Fibroblast of skin of scalp (primary cell): ENCODE measurements at places on chromosomes 1 and 21.

DNA sequence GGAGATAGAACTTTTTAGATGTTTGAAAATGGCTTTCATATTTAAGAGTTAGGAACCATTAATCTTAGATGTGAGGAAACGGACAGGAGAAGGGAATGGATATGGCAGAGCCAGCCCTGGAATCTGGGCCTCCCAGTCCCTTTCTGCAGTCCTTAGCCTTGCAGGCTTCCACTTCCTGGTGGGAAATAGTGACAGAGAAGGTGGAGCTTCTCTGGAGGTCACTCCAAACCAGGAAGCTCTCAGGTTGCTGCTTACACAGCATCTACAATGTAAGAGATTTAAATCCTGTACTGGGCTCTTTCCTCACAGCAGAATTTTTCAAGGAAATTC is 2.5 kb downstream of the S100A11 start:
- no peak for DNase-seq

GRCh38 chr1:58310881-58311280 is 235.6 kb downstream of the OMA1 start:
- no peak for DNase-seq

- DNase-seq: no peak
These were observed 81.7 kb downstream of the ARID4B start for GRCh38 chr1:235246022-235246948.

GRCh38 chr1:15189692-15190370 is 36.3 kb downstream of the TMEM51 start:
- no peak for DNase-seq

DNA sequence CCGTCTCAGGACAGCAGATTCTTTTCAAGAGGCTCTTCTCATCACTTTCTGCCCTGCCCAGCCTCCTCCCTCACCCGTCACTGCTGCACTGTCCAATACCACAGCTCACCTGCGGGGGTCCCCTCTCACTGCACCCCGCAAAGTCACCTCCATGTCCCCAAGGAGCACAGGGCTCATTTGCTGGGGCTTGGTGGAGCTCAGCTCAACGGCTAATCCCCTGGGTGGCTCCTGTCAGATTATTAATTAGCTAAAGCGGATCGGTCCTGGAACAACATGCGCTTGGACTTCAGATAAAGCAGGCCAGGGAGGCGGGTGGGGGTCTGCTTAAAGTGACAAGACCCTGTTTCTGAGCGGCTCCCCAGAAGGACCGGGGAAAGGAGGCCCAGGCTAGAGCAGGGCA is 43.1 kb downstream of the CASZ1 start:
- DNase-seq: no peak

- DNase-seq: peak; percentile 66
These were observed 650 bp downstream of the PCNX2 start for GRCh38 chr1:233294913-233295236.

- no peak for DNase-seq
These were observed 59.9 kb downstream of the TRIM11 start for GRCh38 chr1:228346731-228347130.

DNA sequence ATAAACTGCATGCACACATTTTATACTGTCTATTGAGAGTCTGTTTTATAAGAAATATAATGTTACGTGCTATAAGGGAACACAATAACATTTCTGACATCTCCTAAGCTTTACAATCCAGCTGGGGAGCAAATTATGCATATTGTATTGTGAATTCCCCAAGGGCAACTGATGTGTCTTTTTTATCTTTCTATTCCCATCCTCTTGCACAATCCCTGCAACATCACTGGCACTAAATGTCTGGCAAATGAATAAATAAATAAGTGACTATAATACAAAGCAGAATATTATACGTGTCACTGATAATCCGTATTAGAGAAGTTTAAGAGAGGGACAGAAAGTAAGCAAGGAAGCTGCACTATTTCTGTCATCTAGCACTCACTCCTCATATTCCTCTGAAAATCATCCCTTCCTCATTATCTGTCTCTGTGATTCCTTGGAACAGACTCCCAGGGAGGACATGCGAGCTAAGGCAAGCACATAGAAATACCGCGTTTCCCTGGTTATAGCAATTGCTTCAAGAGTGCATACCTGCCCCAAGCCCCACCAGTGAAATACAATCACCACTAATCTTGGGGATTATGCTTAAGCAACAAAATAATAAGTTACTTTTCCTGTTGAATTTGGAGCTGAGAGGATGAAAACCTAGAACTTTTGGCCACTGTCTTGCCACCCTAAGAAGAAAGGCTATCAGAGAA is 205.4 kb downstream of the SMYD3 start:
- no peak for DNase-seq

DNA sequence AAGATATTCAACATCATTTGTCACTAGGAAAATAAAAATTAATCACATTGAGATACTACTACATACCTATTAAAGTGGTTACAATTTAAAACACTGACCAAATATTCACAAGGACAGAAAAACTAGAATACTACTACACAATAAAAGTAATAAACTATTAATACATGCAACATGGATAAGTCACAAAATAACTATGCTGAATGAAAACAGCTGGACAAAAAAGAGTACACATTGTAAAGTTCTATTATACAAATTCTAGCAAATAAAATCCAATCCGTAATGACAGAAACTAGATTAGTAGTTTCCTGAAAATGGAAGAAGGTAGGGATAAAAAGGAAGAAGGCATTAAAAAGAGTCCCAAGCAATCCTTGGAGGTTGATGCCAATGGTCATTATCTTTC is 348.7 kb upstream of the PTBP2 start:
- no peak for DNase-seq

GRCh38 chr1:40245686-40246085 is 2.1 kb upstream of the TMCO2 start:
- DNase-seq: no peak

DNA sequence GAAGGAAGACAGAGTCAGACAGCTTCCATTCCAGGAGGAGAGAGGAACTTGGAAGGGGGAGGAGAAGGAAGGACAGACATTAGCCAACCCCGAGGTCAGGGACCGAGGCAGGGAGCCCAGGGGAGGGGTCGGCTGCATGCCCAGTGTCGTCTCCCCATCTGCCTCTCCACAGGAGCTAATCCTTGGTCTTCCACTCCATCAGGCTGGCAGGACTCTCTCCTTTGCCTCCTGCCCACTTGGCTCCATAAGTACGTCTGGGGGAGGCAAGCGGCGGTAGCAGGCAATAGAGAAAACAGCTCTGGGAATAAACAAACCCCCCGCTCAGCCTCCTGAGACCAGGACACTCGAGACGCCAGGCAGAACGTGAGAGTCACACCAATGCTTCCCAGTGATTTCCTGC is 71.3 kb downstream of the GRIK3 start:
- DNase-seq: no peak

DNA sequence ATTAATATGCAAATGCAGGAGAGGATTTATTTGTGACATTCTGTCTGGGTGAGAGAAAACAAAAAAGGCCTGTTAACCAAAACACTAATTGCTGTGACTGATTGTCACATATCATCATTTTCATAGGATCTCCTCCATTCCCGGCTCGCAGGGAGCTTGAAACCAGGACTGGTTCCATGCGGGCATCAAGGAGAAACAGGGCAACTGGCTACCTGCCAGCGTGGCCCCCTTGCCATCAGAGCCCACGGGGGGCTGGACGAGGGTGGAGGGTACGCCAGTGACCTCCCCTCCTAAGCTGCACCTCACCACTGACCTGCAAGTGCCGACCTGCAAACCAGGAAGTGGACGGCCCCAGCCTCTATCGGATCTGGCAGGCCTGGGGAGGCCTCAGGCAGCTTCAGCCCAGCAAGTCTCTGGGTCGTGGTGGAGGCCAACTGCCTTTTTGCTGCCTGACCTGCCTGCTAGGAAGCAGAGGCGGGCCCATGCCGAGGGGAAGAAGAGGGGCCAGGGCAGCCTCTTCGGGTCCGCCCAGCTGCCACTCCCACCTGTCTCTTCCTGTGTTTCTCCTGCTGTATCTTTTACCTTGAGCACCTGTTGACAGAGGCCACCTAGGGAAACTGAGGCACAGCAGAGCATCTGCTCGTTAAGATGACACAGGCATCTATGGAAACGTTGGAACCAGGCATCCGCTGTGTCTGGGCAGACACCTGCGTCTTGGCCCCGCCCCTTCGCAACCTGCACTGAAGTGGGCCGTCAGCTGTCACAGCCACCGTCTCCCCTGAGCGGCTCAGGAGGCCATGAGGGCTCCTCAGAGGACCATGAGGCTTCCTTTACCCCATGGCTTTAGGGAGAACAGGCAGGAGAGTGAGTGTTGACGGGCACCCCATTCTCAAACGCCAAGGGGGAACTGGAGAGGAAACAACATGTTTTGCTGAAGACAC is 74.8 kb downstream of the CASZ1 start:
- no peak for DNase-seq

DNA sequence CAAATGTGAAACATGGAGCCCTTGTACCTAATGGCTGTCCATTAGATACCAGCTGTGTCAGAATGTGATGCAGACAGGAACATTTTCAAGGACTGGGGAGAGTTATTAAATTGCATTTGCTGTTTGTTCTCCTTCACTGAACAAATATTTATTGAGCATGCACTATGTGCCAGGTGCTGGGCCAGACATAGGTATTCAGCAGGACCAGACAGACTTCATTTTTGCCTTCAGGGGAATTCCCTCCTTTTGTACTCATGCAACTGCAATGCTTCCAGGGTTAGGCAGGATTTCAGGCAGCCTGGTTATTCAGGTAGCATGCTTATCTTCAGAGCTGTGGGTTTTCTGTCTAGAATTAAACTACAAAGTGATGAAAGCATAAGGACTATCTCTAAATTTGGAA is 64.2 kb upstream of the SMYD2 start:
- no peak for DNase-seq

DNA sequence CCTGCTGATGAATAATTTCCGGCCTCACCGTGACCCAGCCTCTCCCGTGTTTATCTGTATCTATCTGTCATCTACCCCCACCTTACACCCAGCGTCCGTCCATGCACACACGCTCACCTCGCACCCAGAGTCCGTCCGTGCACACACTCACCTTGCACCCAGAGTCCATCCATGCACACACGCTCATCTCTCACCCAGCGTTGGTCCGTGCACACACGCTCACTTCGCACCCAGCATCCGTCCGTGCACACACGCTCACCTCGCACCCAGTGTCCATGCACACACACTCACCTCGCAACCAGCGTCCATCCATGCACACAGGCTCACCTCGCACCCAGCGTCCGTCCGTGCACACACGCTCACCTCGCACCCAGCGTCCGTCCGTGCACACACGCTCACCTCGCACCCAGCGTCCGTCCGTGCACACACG is 25.0 kb upstream of the COL18A1 start:
- DNase-seq: no peak

DNA sequence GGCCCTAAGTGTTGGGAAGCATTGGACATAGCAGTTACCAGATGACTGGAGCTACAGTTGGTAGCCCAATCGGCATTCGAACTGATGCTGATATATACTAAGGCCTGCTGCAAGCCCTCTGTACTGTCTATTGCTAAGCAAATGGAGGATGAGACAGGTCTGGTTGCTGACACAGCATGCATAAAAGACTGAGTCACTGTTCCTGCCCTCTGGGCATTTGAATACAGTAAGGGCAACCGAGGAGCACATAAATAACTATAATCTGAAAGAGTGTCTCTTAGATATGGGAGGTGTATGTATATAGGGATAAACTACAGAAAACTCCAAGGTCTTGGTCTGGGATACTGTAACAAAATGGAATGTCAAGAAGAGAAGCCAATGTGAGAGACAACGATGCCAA is 16.8 kb upstream of the MARK1 start:
- DNase-seq: no peak

DNA sequence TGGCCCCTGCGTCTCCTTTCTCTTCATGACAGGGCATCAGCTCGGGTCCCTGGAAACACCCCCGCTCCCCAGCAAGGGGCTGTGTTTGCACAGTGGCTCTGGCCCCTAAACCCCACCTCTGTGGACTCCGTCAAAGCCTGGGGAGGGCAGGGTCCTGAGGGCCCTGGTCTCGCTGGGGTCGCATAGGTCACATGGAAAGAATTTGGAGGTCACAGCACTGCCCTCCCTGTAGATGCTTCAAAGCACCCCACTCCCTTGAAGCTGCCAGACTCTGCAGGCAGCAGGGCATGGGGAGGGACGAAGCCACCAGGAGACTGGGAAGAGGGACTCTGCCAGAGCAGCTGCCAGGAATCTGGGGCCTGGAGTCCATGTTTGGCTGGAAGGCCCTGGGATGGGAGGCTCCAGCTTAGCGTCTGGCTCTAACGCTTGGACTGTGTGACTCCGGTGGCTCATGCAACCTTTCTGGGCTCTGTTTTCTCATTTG is 36.6 kb upstream of the ECE1 start:
- no peak for DNase-seq

GRCh38 chr1:206477110-206477509 is 6.8 kb downstream of the IKBKE start:
- no peak for DNase-seq

GRCh38 chr1:3032371-3033039 is 11.2 kb downstream of the ACTRT2 start:
- DNase-seq: no peak
